ENCODE measurements at places on chromosomes 1 and 21. TPM values are rescaled to one million over a fixed set of nuclear protein-coding genes. Genes with fewer than 3 reads are reported as not detected.
A peak's percentile ranks its signal among the peaks of the same experiment; 100 is the strongest.

DNA sequence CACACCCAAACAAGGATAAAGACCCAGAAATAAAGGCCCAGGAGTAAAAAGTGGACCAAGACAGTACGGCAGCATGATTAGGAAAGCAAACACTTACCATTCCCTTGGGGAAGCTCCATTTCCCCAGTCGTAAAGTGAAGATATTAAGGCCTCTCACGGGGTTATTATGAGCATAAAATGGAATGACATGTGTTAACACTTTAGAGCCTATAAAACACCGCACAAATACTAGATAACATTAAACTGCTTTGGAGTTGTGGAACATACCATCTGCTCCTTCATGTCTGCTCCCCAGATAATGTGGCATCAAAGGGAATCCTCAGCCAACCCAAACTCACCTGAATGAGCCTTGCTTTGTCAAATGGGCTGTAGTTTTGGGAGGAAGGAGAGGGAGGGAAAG lies 8.9 kb upstream of the ITLN2 start:
- DNase-seq = no peak

- DNase-seq = peak; percentile 76
Observed at GRCh38 chr1:205273551-205273982, 45.8 kb downstream of the TMCC2 start.

LY9 gene
- total RNA-seq = 0.10 TPM

SLC9C2 gene
- not detected for total RNA-seq

DNA sequence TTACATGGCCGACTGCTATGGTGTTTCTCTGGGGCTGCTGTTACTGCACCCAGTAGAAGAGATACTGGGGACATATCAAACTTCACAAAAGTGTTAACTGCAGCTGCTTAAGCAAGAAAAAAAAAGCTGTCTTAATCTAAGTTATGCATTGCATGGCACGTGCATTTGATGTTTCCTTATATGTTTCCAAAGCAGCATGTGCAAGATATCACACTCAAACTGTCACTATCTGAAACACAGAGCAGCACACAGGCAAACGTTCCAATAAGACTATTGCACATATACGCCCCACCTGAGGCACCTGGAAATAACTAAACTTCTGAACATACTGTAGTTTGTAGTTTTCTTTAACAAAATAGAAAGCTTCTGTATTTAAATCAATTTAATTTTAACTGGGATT lies 671.4 kb upstream of the ADGRL2 start:
- no peak for DNase-seq

DNA sequence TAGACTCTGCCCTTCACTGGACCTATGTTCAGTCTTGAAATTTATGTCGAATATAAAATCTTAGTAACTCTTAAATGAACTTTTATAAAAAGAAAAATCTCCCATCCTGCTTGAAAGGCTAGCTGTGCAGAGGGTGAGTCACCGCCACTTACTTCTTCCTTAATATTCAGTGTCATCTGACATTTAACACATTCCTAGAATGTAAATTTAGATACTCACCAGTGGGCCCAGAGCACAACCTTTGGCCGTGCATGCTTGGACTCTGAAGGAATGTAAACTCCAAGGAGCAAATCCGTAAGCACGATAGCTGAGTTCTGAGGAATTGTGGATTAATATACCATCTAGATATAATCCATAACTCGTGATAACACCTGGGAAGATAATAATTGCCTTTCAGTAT lies 403.3 kb downstream of the KCTD3 start:
- no peak for DNase-seq

- DNase-seq = no peak
Observed at GRCh38 chr1:27744556-27744955, 18.8 kb downstream of the FAM76A start.

COL11A1 gene
- 106 TPM for total RNA-seq

CLCNKB gene
- total RNA-seq = not detected

DNA sequence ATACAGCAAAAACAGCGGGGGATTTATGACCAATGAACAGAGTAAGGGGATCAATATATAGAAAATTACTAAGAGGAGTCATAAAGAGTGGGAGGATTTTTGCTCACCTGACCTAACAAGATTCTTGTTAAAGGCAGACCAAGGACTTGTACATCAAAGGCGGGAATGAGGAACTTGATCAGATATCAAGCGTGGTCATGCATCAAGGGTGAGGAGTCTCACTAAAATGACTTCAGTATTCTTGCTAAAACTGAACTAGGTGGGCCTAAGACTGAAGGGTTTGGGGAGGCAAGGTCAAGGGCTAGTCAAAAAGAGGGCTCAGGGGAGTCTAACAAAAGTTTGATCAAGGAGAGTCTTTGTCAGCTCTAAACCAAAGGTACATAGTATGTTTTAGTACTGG lies 2.1 kb downstream of the MOV10 start:
- DNase-seq = no peak

GRCh38 chr1:55064071-55064581 lies 24.8 kb downstream of the PCSK9 start:
- no peak for DNase-seq

- no peak for DNase-seq
Observed at GRCh38 chr1:110914676-110915075, 41.7 kb downstream of the CD53 start.

GRCh38 chr1:203172184-203173010 lies 3.2 kb downstream of the MYBPH start:
- peak; percentile 51 for DNase-seq

- no peak for DNase-seq
Observed at GRCh38 chr21:38013741-38014140, 97.5 kb upstream of the KCNJ6 start.

HSF2BP gene
- total RNA-seq = 4.2 TPM

EVI5 gene
- 21.2 TPM for total RNA-seq

GRCh38 chr21:32425628-32426027 lies 13.1 kb downstream of the EVA1C start:
- no peak for DNase-seq

SLAMF9 gene
- total RNA-seq = not detected

DNA sequence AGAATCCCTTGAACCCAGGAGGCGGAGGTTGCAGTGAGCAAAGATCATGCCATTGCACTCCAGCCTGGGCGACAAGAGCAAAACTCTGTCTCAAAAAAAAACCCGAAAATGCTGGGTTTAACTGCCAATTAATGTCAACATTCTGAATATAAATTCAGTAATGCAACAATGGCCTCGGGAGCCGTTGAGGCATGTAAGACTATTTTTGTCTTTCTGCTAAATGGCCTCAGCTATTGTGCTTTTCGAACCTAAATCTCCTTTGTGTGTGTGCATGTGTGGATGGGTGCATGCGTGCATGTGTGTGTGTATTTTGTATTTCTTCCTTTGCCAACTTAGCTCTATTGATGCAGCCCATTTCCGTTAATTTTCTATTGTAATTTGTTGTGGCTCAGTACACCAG lies 31.6 kb downstream of the CLIC4 start:
- DNase-seq = no peak

- DNase-seq = no peak
Observed at GRCh38 chr1:108645564-108646184, 15.2 kb downstream of the HENMT1 start.

GRCh38 chr1:19533626-19534025 lies 48.3 kb upstream of the CAPZB start:
- DNase-seq = no peak

GRCh38 chr21:39388038-39388810 lies 39.3 kb upstream of the HMGN1 start:
- peak; percentile 43 for DNase-seq

Measured in Panc1 (cell line).